GM13976 (cell line): ENCODE measurements at places on chromosomes 13 and 19.

GRCh38 chr13:99809496-99809895 is 162.1 kb downstream of the ZIC5 start:
- no peak for DNase-seq

DNA sequence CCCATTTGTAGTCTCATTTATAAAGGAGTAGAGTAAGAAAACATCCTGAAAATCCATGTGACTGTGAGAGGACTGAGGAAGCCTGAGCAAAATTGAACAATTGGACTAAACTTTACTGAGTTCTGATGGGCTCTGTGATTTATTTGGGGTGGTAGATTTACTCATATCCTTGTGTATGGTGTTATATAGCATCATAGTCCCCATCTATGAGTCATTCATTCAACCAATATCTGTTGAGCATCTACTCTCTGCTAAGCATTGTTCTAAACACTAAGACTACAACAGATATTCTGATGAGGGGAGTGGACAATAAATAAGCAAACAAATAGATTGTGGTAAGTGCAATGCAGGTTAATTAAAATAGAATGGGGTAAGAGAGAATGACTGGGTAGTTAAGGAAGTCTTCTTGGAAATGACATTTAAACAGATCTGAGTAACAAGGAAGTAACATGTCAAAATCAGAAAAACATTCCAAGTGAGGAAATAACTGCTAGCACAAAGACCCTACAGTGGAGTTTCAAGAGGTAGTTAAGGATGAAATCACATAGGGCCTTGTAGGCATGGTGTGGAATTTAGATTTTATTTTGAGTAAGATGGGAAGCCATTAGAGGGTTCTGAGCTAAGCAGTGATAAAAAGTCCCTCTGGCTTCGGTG is 36.3 kb upstream of the MLNR start:
- DNase-seq: no peak

DNA sequence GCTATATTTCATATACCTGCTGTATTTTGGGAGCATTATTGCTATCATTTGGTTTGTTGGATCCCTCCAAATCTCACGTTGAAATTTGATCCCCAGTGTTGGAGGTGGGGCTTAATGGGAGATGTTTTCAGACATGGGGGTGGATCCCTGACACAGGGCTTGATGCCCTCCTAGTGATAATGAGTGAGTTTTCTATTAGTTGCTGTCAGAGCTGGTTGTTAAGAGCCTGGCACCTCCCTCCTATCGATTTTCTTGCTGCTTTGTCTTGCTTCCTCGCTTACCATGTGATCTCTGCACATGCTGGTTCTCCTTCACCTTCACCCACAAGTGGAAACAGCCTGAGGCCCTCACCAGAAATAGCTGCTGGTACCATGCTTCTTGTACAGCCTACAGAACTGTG is 259.9 kb upstream of the STARD13 start:
- DNase-seq: no peak

- no peak for DNase-seq
Observed at GRCh38 chr19:35885225-35885738, 15.1 kb downstream of the NFKBID start.

DNA sequence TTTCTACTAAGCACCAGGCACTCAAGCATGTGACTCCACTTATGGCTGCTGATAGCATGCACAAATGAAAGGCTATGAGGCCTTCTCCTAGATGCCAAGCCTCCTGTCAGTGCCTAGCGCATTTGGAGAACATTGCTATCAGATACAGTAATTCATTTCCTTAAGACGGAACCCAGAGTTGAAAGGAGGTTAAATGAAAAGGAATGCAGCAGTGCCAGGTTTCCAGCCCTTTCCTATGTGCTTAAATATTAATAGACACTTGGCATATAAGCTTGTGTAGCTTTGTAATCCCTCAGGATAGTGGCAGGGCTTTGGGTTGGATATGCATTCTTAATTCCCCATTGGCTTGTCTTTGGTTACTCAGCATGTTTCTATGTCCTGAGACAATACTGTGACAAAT is 140.1 kb upstream of the FRY start:
- DNase-seq: no peak

GRCh38 chr19:1079566-1080111 is 12.7 kb downstream of the ARHGAP45 start:
- no peak for DNase-seq

- DNase-seq: no peak
Observed at GRCh38 chr13:37342205-37342604, 236.7 kb upstream of the CSNK1A1L start.

GRCh38 chr13:99289674-99290337 is 17.4 kb downstream of the GPR183 start:
- no peak for DNase-seq

DNA sequence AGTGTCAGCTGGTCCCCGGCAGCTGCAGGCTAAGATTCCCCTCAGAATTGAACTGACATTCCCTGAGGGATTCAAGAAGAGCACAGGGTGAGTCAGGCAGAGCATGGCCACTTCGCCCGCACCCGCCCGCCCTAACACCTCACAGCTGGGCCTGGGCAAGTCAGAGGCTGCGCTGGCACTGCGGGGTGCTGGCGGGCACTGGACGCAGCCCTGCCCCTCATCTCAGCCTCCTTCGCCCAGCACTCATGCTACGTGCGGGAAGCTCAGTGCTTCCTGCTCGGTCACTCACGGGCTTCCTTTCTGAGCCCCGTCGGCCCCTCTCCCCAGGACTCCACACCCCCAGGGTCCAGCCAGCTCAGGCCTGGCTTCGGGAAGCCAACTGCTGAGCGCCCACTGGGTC is 56.9 kb downstream of the MLLT1 start:
- no peak for DNase-seq

DNA sequence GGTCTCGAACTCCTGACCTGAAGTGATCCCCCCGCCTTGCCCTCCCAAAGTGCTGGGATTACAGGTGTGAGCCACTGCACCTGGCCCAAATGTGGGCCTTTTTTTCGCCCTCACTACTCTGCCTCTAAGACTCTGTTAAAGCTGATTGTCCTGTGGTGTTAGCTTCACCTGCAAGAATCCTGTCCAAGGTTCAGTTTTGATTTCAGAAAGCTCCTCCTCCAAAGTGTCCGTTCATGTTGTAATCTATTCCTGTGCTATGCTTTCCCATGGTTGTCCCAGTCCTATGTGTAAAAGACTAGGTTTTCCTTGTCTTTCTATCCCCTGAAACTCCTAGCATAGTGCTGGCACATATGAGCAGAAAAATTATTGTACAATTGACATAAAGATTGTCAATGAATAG is 440.9 kb downstream of the KLF5 start:
- DNase-seq: no peak

DNA sequence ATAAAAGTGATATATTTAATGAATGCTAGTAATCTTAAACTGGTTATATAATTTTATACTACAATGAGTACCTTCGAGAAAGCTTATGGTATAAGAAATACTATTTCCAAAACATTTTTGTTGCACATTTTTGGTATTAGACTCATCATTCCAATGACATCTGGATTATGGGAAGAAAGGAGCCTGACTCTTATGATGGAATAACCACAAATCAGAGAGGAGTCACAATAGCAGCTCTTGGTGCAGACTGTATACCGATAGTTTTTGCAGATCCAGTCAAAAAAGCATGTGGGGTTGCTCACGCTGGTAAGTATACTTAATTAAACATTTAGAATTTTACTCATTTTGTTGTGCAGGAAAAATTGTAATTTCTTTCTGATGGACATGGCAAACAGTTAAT is 3.9 kb downstream of the LACC1 start:
- no peak for DNase-seq

DNA sequence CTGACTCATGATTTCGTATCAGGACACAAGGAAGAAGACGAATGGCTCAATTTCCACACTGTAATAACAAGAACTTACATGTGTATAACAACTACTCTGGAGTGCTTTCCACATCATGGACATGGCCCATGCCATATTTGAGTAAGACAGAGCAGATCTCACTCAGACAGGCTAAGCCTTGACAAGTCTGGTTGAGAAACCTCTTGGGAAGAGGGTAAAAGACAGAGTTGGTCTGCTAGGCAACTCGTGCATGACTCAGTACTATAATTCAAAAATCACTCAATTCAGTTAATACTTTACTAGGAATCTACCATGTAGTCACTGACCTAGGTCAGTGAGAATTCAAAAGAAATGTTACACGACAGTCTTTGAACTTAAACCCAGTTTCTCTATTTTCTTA is 5.7 kb upstream of the THSD1 start:
- DNase-seq: no peak

- no peak for DNase-seq
Observed at GRCh38 chr13:69820180-69820579, 287.4 kb upstream of the ATXN8OS start.

- DNase-seq: no peak
Observed at GRCh38 chr19:49856574-49857021, 5.6 kb downstream of the PTOV1 start.

DNA sequence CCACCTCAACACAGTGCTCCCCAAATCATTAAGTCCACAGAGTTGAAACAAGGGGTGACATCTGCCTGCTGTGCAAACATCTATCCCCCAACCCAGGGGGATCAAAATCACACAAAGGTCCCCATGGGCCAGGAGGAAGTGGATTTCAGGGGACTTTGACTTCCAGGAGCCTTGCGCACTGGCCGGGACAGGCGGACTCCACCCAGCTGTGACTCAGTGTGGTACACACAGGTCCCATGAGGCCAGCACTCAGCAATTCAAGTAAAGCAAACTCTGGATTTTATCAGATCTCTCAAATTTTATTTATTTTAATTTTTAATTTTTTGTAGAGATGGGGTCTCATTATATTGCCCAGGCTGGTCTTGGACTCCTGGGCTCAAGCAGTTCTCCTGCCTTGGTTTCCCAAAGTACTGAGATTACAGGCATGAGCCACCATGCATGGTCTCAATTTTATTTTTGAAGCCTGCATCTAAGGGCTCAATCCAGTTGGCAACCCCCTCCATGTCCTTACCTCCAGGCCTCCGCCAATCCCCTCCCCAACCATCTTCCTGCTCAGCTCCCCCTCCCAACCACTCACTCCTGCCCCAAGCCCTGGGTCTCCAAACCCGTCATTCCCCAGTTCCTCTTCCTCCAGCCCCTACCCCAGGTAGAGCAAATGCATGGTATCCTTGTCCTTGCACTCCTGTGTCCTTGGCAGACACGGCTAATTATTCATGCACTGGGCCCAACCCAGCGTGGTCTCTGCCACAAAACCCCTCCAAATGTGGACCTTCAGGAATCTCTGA is 18.2 kb downstream of the ARHGAP33 start:
- DNase-seq: no peak

GRCh38 chr13:36608474-36608873 is 65.3 kb upstream of the SERTM1 start:
- no peak for DNase-seq

DNA sequence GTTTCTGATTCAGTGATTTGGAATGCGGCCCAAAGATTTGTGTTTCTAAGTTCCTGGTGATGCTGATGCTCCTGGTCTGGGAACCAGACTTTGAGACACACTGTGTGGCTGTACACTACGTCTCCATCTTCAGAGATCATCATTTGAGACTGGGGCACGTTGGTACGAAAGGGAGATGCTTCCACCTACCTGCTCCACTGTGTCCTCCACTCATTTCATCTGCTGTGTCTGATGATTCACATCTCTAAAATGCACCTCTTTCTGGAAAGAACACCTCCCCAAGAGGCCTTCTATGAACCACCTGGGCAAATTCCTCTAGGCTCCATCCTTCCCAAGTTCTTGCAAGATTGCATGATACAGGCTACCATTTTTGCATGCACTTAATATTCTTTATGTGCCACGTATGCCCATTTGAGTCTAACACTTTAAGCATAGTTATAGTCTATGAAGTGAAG is 58.6 kb downstream of the ERCC5 start:
- DNase-seq: no peak

GRCh38 chr19:45234089-45234869 is 10.9 kb downstream of the EXOC3L2 start:
- no peak for DNase-seq

DNA sequence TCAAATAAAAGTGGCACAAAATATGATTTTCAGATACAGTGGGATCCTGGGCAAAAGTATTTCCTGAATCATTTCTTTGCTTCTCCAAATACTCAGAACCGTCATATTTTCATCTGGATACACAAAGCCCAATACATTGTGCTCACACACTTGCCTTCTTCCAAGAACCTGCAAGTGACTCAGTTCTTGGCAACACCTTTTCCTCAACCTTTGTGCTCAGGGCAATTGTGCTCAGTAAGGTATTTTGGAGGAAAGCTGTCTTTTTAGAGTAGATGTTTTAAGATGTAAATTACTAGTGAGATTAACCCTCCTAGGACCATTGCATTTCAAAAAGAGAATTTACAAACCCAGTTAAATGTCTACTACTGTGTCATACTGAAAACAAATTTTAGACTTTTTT is 233.5 kb downstream of the EFNB2 start:
- DNase-seq: no peak

DNA sequence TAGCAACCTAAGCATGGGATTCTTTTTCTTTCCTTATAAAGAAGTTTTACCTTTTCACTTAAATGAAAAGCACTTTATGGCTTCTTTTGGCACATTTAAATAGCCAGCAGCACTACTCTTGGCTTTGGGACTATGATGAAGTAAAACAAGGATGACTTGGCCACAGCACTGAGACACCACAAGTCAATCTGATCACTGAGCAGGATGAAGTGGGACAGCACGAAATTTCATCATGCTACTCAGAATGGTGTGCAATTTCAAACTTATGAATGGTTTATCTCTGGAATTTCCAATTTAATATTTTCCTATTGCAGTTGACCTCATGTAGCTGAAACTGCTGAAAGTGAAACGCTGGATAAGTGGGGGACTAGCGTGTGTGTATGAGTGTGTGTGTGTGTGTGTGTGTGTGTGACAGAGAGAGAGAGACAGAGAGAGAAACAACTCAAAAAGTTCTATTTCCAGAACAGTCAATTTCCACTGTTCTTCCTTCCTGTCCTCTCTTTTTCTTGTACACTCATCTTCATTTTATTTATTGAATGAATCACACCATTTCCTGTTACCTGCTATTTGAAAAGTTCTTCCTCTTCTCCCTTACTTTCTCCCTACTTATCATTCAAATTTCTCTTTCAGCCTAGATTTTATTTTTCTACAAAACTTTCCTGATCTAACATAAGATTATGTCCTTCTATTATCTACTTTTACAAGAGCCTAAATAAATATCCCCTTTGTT is 414.2 kb upstream of the MIR17HG start:
- no peak for DNase-seq

GRCh38 chr13:57437587-57437986 is 194.0 kb upstream of the PCDH17 start:
- no peak for DNase-seq

DNA sequence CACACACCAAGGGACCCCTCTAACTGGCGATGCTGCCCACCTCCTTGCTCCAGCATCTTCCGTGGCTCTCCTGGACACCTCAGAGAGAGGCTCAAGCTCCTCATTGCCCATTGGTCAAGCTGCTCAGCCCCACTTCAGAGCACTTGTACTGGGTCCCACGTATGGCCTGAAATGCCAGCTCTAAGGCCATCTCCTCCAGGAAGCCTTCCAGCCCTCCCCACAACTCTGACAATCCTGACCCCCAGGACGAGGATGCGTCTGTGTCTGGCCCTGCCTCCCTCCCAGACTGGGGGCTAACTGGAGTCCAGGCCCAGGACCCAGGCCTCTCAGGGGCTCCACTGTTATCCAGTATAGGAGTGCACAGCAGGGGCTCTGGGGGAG is 7.9 kb upstream of the HOMER3 start:
- no peak for DNase-seq

- peak; percentile 82 for DNase-seq
Observed at GRCh38 chr19:11496391-11497163, 9.1 kb downstream of the ZNF653 start.
